Stimulated activated CD4-positive, alpha-beta T cell treated with anti-CD3 and anti-CD28 coated beads, Interleukin-4, amount 100 ng/mL, for 48 hours (primary cell): ENCODE measurements at places on chromosomes 13 and 19.

DNA sequence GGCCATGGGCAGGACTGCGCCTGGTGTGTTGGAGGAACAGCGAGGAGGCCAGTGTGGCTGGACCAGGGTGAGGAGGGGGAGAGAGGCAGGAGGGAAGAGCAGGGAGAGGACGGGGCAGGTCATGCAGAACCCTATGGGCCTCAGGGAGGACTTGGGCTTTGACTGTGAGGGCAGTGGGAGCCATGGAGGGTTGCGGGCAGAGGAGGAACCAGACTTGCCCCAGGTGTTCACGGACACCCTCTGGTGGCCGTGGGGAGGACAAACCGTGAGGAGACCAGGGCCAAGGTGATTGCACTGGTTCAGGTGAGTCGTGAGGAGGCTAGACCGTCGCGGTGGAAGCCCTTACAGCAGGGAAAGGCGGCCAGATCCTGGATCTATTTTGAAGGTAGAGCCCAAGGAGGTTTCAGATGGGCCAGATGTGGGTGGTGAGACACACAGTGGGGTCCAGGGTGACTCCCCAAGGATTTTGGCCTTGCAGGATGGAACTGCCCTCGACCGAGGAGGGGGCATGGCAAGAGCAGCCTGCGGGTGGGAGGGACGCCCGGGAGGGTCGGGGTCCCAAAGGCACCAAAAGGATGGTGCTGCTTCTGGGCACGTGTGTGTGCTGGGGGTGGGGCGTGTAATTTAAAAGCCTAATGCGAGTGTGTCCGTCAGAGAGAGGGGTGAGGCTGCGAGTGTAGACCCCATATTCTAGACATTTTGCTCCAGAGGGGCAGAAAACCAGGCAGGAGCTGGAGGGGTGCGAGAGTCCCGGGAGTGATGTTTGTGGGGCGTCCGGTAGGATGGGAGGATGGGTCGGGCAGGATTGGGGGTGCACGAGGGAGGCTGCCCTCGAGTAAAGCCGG lies 2.7 kb upstream of the REXO1 start:
- no peak for DNase-seq

DNA sequence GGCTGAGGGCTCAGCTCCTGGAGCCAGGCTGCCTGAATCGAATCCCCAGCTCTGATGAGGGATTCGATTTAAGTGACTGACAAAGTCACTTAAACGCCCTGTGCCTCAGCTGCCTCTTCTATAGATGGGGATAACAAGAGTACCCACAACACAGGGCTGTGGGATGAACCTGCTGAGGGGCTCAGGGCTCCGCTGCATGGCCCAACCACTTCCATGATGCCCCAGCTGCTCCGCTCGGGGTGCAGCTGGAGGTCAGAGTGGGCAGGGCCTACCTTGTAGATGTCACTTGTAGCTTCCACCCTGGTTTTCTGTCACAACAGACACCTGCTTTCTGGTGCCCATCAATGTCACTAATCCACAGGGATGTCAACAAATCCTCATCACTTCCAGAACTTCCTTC lies 39.2 kb downstream of the STK24 start:
- no peak for DNase-seq

DNA sequence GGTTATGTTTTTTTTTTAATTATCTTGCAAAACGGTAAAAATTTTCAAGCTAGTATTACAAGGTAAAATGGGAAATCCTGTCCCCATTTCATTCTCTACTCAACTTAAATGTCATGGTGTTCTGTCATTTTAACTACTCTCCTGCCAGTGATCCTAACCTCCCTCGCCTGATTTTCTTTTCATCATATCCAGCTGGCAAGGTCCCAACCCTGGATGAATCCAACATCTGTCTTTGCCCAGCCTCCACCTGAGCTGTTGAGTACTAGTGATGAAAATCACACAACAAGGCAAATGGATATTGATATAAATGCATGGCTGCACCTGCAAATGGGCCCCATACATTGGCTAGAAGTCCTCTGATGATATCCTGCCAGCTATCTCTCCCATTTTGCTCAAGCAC lies 6.9 kb upstream of the CDK8 start:
- no peak for DNase-seq

DNA sequence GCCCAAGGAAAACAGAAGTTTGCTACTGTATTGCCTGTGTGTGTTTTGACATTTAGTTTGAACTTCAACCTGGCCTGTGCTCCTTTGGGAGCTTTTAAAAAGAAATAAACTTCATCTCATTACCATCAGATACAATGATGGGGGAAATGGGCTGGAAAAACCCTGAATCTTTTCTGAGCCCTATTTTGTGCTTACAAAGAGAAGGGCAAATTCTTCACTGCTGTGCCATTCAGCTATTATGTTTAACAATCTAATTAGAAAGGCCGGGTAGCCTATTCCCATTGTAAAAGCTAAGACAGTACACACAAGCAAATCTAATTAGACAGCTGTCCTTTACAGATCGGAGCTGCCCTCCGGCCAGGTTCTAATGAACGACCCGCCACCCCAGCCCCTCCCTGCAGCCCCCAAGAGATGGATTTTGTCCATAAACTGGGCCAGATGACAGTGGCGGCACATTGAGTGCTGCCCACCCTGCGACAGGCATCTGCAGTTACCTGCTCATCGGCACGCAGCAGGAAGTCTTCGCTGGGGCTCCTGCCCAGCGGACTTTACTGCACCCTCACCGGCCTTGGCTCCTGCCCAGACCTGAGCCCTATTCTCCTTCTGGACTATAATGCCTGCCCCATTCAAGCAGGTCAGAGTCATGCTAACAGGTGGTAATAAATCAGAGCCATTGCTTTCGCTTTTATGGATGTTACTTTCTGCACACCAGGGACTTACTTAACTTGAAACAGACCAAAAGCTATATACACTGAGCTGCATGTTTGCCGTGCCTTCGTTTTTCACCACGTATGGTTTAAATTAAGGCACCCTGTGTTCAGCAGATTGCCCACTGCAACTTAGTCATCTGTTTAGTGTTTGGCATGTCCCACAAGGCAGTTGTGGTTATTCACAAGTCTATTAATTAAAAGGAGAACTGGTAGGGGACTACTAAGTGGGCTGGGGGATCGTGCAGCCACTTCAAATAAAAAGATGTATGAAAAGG lies 549.6 kb downstream of the FGF9 start:
- no peak for DNase-seq

DNA sequence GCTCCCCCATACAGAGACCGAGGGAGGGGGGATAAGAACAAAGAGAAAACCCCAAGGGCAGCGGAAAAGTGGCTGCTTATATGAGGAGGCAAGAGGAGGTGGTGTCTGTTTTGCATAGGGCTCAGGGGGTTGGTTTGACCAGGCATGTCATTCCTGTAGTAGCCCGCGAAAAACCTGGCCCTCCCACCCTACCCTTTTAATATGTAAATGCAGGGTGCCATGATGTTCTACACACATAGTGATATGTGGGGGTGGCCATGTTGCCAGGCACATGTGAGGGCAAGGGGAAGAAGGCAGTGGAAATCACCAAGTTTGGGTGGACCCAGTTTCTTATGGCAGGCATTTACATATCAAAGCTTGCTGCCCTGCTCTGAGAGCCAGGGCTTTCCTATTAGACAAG lies 203.5 kb upstream of the UBL3 start:
- no peak for DNase-seq

GRCh38 chr13:37886879-37887278 lies 17.3 kb upstream of the TRPC4 start:
- DNase-seq, result no peak
